ENCODE measurements at places on chromosomes 16 and 17.

DNA sequence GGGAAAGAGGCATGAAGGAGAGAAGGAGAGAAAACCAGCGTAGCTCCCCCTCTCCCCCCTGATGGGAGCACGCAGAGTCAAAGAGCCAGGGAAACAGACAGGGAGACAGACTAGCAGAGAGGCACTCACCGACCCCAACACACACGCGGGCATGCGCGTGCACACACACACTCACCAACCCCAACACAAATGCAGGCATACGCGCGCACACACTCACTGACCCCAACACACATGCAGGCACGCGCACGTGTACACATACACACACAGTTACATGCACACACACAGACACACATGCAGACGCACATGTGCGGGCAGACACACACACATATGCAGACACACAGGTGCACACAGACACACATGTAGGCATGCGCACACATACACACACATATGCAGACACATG is 4.6 kb downstream of the CACNB1 start:
- peaks cover 5% of the 10 kb centered on the region for H3K36me3 ChIP-seq
- no peak overlapping the region for H3K27ac ChIP-seq
- DNase-seq = no peak

DNA sequence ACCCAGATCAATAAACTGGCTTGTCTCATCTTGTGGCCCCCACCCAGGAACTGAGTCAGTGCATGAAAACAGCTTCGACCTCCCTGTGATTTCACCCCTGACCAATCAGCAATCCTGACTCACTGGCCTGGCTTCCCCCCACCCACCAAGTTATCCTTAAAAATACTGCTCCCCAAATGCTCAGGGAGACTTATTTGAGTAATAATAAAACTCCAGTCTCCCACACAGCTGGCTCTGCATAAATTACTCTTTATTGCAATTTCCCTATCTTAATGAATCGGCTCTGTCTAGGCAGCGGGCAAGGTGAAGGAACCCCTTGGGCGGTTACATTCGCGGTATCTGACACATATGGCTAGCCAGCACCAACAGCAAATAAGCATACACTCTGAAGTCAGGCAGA is 9.8 kb upstream of the RABEP1 start:
- H3K4me3 ChIP-seq = no peak overlapping the region
- no peaks in the 10 kb centered on the region for H3K4me1 ChIP-seq
- no peaks in the 10 kb centered on the region for H3K27me3 ChIP-seq
- DNase-seq = no peak
- no peaks in the 10 kb centered on the region for H3K36me3 ChIP-seq

DNA sequence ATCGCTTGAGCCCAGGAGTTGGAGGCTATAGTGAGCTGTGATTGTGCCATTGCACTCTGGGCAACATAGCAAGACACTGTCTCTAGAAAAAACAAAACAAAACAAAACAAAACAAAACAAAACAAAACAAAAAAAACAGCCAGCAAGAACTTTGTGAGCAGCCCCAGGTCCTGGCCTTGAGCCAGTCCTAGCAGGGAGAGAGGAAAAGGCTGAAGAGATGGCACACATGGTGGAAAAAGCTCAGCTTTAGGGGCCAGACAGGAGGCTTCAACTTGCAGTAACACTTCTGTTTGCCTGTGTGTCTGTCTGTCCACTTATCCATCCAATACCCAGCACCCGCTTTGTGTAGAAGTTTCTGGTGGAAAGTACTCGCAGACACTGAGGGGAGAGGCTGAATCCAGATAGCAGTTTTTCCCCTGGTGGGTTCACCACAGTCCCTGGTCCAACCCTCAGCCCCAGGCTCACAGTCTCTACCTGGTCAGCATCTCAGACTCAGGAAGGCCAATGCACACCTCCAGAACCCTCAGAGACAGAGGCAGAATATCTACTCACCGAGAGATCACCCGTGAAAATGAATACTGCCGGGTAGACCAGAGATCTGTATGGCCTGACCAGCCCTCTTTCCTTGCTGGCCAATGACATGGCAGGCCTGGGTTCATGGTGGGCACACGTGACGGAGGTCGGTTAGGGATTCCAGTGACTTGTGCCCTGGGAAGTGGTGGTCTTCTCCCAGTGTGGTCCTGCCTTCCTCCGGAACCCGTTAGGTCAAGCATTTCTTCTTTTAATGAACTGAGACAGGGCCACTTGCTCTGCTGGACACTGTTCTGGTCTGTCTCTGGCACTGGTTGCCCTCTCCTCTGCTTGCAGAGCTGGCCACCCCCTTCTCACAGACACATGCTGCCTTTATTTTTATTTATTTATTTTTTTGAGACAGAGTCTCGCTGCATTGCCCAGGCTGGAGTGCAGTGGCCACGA is 79.5 kb upstream of the DNAJA2 start:
- H3K4me1 ChIP-seq = no peaks in the 10 kb centered on the region
- no peak overlapping the region for H3K27ac ChIP-seq
- no peak overlapping the region for H3K4me3 ChIP-seq

DNA sequence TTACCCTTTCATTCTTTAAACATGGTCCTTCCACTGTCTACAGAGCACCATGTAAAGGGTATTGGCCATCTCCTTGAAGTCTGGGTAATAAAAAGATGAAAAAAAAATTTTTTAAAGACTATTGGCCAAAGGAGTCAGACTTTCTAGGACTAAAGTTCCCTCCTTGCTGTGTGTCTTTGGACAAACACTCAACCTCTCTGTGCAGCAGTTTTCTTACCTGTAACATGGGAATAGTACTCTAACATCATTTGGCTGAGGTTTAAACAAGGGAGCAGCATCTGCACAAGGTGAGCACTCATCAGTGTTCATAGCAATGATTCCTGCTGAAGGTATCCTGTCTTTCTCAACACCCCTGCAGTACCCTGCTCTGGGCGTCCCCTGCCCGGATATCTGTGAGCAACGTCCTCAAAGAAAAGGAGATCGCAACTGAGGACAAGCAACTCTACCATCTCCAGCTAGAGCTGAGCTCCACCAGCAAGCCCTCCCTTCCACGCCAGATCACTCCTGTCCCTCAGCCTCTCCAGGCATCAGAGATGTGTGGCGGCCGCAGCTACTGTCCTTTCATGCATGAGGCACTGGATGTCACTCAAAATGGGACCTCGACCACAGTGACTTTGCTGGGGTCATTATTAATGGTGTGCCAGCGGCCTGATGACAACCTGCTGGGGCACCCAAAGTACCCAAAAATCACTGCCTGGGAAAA is 29.5 kb upstream of the RPH3AL start:
- no peaks in the 10 kb centered on the region for H3K36me3 ChIP-seq
- DNase-seq = no peak
- H3K27me3 ChIP-seq = peaks cover 17% of the 10 kb centered on the region
- peak overlapping the region; percentile 13 for H3K4me3 ChIP-seq

DNA sequence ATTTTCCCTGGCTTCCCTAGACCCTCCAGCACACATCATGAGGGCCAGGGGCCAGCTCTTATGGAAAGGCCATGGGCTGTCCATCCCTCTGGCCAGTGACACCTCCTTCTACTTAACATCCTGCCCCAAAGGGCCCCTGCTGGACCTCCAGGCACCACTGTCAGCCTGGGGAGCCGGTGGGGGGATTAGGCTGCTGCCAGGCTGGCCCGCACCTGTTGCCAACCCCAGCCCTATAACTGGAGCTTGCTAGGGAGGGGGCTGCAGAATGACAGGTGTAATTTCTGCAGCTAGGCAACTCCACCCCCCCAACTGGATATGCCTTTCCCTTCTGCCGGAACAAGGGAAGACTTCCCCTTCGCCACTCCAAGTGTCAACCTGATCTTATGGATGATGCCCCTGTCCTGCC is 12.5 kb downstream of the RARA start:
- H3K4me1 ChIP-seq = peaks cover 65% of the 10 kb centered on the region
- H3K27ac ChIP-seq = peak overlapping the region; percentile 94
- peak overlapping the region; percentile 15 for H3K4me3 ChIP-seq
- no peak for DNase-seq
- no peaks in the 10 kb centered on the region for H3K36me3 ChIP-seq

GRCh38 chr17:28514561-28515002 is 8.4 kb downstream of the FOXN1 start:
- no peak for DNase-seq
- H3K4me1 ChIP-seq = no peaks in the 10 kb centered on the region
- H3K27me3 ChIP-seq = peaks cover 35% of the 10 kb centered on the region
- H3K27ac ChIP-seq = no peak overlapping the region
- no peaks in the 10 kb centered on the region for H3K36me3 ChIP-seq

- peaks cover 17% of the 10 kb centered on the region for H3K36me3 ChIP-seq
- H3K27me3 ChIP-seq = no peaks in the 10 kb centered on the region
- no peak for DNase-seq
- peaks cover 24% of the 10 kb centered on the region for H3K4me1 ChIP-seq
- peak overlapping the region; percentile 40 for H3K27ac ChIP-seq
Measured at GRCh38 chr16:84595052-84595481, 22.8 kb downstream of the COTL1 start.

GRCh38 chr16:10085078-10085798 is 97.0 kb downstream of the GRIN2A start:
- H3K27ac ChIP-seq = no peak overlapping the region
- no peaks in the 10 kb centered on the region for H3K27me3 ChIP-seq
- DNase-seq = no peak
- H3K4me1 ChIP-seq = peaks cover 33% of the 10 kb centered on the region
- no peaks in the 10 kb centered on the region for H3K36me3 ChIP-seq
- H3K4me3 ChIP-seq = no peak overlapping the region

Measured in mesothelial cell of epicardium (in vitro differentiated cells).